ENCODE measurements at places on chromosomes 1 and 21. TPM values are rescaled to one million over a fixed set of nuclear protein-coding genes. Genes with fewer than 3 reads are reported as not detected.

Gene TTLL10
- total RNA-seq: not detected

Gene C1orf105
- not detected for total RNA-seq

Gene PEAR1
- 46.9 TPM for total RNA-seq

Gene LCE1D
- total RNA-seq: not detected

Gene ACTL8
- total RNA-seq: not detected

Gene CFHR3
- total RNA-seq: not detected

Gene KLHL21
- total RNA-seq: 31.0 TPM

Gene KCNA3
- not detected for total RNA-seq

Gene FALEC
- not detected for total RNA-seq

Gene PLEKHA6
- 13.9 TPM for total RNA-seq

Gene UBXN10
- total RNA-seq: not detected

Gene TOMM40L
- 16.0 TPM for total RNA-seq

Measured in vein endothelial cell (primary cell).